ENCODE measurements at places on chromosomes 4 and X.

GRCh38 chr4:56531149-56531770 is 25.7 kb downstream of the ARL9 start:
- H3K4me3 ChIP-seq, result peak overlapping the region; percentile 57
- H3K36me3 ChIP-seq, result no peaks in the 10 kb centered on the region
- peaks cover 8% of the 10 kb centered on the region for H3K4me1 ChIP-seq
- peaks cover 13% of the 10 kb centered on the region for H3K27me3 ChIP-seq
- DNase-seq, result no peak

GRCh38 chrX:17592117-17592516 is 145.2 kb upstream of the SCML1 start:
- no peaks in the 10 kb centered on the region for H3K36me3 ChIP-seq
- no peaks in the 10 kb centered on the region for H3K4me1 ChIP-seq

GRCh38 chr4:139764182-139764581 is 98.6 kb downstream of the MGST2 start:
- H3K27me3 ChIP-seq, result no peaks in the 10 kb centered on the region
- H3K4me3 ChIP-seq, result peak overlapping the region; percentile 4

GRCh38 chrX:76977452-76977851 is 469.7 kb upstream of the FGF16 start:
- H3K4me3 ChIP-seq, result no peak overlapping the region
- no peaks in the 10 kb centered on the region for H3K27me3 ChIP-seq
- H3K27ac ChIP-seq, result no peak overlapping the region
- no peaks in the 10 kb centered on the region for H3K36me3 ChIP-seq
- DNase-seq, result no peak

GRCh38 chrX:78710171-78710570 is 37.3 kb upstream of the LPAR4 start:
- peaks cover 2% of the 10 kb centered on the region for H3K4me1 ChIP-seq
- no peaks in the 10 kb centered on the region for H3K36me3 ChIP-seq
- H3K27me3 ChIP-seq, result no peaks in the 10 kb centered on the region
